ENCODE measurements at places on chromosomes 1 and 21. TPM values are rescaled to one million over a fixed set of nuclear protein-coding genes. Genes with fewer than 3 reads are reported as not detected.

- H3K27ac ChIP-seq, result no peak overlapping the region
- H3K4me3 ChIP-seq, result no peak overlapping the region
- no peak for DNase-seq
- H3K27me3 ChIP-seq, result no peaks in the 10 kb centered on the region
Observed at GRCh38 chr1:162736633-162737067, 53.9 kb upstream of the HSD17B7 start.

Gene PDC
- total RNA-seq, result not detected

GRCh38 chr1:245990315-245991022 is 516.6 kb downstream of the SMYD3 start:
- H3K27me3 ChIP-seq, result no peaks in the 10 kb centered on the region
- H3K4me1 ChIP-seq, result no peaks in the 10 kb centered on the region
- H3K27ac ChIP-seq, result no peak overlapping the region
- H3K4me3 ChIP-seq, result no peak overlapping the region
- H3K36me3 ChIP-seq, result no peaks in the 10 kb centered on the region

Gene HSF2BP
- total RNA-seq, result 0.73 TPM

DNA sequence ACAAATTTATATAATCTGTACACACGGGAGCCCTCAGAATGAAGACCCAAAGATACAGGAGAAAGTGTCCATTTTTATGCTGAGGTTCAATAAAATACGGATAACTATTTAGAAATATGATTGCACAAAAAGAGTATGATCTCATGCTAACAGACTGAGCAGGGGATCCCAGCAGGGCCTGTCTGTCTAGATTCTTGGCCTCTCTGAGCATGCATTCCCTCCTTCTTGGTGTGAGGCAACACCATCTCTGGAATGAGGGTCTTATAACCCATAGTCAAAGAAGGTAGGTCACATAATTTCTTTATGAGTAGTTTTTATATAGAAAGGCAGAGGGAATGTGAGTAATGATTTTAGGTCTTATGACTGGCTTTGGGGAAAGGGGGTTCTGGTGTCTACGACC is 5.4 kb downstream of the PRMT6 start:
- H3K27me3 ChIP-seq, result no peaks in the 10 kb centered on the region
- no peaks in the 10 kb centered on the region for H3K36me3 ChIP-seq
- H3K27ac ChIP-seq, result no peak overlapping the region
- no peak for DNase-seq
- no peak overlapping the region for H3K4me3 ChIP-seq

Data from thyroid gland (tissue), 4 donors.